ENCODE measurements at places on chromosomes 1 and 21.
A peak's percentile ranks its signal among the peaks of the same experiment; 100 is the strongest.

DNA sequence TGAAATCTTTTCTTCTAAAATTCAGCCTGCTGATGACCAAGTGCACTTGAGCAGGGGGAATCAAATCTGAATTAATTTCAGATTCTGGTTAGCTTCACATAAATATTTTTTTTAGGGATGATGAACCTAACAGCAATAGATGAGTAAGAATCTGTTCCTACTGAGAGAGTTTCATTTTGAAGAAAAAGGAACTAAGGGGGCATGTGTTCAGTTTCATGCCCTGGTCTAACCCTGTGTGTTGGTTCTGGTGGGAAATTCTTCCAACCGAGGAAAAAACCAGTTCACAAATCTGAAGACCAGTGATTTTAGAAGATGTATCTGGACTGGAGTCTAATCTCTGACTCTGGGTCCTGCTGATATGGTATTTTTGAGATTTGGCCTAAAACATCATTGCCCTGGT lies 13.7 kb downstream of the SELL start:
- DNase-seq = no peak
- peak overlapping the region; percentile 4 for H3K4me3 ChIP-seq
- H3K36me3 ChIP-seq = peaks cover 52% of the 10 kb centered on the region
- H3K4me1 ChIP-seq = peaks cover 81% of the 10 kb centered on the region
- H3K27ac ChIP-seq = peak overlapping the region; percentile 86

- no peaks in the 10 kb centered on the region for H3K27me3 ChIP-seq
- H3K27ac ChIP-seq = no peak overlapping the region
- peaks cover 2% of the 10 kb centered on the region for H3K36me3 ChIP-seq
Measured at GRCh38 chr21:37061926-37062592, 10.8 kb downstream of the PIGP start.

- no peak for DNase-seq
- H3K27me3 ChIP-seq = peaks cover 68% of the 10 kb centered on the region
- no peak overlapping the region for H3K27ac ChIP-seq
- H3K4me1 ChIP-seq = peaks cover 26% of the 10 kb centered on the region
Measured at GRCh38 chr1:63316598-63316983, 5.8 kb upstream of the FOXD3 start.

DNA sequence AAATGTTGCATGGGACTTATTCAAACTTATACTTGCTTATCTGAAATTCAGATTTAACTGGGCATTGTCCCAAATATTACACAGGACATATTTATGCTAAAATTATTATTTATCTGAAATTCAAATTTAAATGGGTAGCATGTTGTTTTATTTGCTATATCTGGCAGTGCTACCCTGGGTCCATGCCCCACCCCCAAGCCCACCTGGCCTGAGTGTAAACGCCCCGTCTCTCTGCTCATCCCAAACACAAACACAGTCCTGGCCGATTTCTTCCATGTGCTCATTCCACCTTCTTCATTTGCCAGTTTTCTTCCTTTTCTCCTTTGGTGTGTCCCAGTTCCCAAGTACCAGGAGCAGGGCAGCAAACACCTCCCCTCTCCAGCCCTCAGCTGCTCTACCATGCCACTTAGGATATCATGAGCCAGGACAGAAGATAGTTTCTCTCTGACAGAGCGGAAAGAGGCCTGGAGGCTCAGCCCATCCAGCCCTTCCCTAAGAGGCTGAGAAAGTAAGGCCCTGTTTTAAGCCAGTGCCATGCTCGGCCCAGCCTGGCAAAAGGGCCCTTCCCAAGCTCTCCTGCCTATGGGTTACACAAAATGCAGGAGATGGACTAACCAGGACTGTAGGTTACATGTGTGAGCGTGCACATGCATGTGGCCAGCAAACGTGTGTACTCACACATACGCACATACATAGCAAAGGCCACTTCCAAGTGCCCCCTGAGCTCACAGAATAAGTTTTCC lies 69.5 kb downstream of the UBE2T start:
- no peak overlapping the region for H3K4me3 ChIP-seq
- H3K27ac ChIP-seq = no peak overlapping the region
- H3K4me1 ChIP-seq = peaks cover 4% of the 10 kb centered on the region
- H3K27me3 ChIP-seq = peaks cover 12% of the 10 kb centered on the region
- DNase-seq = no peak

DNA sequence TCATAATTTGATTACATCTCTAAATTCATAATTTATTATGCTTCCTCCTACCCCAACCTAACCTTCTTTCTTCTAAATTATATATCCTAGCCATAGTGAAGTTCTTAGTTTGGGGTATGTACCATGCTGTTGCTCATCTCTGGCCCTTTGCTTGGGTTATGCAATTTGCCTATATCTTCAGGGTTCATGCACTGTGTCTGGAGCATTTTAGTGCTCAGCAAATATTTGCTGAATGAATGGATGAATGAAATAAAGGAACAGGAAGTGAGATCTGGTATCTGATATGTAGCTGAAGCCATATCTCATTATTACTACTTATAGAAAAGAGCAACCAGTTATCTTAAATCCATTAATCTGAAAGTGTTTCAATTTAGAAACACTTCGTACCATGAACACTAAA lies 137.6 kb downstream of the GPATCH2 start:
- no peak overlapping the region for H3K4me3 ChIP-seq
- peaks cover 9% of the 10 kb centered on the region for H3K36me3 ChIP-seq
- H3K27ac ChIP-seq = no peak overlapping the region
- H3K27me3 ChIP-seq = no peaks in the 10 kb centered on the region
- peaks cover 1% of the 10 kb centered on the region for H3K4me1 ChIP-seq
- no peak for DNase-seq

GRCh38 chr1:230915078-230915477 lies 46.8 kb upstream of the C1orf198 start:
- peaks cover 1% of the 10 kb centered on the region for H3K4me1 ChIP-seq
- no peak overlapping the region for H3K4me3 ChIP-seq
- no peaks in the 10 kb centered on the region for H3K27me3 ChIP-seq
- no peak overlapping the region for H3K27ac ChIP-seq
- H3K36me3 ChIP-seq = peaks cover 9% of the 10 kb centered on the region

- no peak overlapping the region for H3K4me3 ChIP-seq
- peaks cover 13% of the 10 kb centered on the region for H3K36me3 ChIP-seq
- H3K27ac ChIP-seq = no peak overlapping the region
- H3K27me3 ChIP-seq = no peaks in the 10 kb centered on the region
Measured at GRCh38 chr1:101203820-101204540, 32.8 kb upstream of the S1PR1 start.

DNA sequence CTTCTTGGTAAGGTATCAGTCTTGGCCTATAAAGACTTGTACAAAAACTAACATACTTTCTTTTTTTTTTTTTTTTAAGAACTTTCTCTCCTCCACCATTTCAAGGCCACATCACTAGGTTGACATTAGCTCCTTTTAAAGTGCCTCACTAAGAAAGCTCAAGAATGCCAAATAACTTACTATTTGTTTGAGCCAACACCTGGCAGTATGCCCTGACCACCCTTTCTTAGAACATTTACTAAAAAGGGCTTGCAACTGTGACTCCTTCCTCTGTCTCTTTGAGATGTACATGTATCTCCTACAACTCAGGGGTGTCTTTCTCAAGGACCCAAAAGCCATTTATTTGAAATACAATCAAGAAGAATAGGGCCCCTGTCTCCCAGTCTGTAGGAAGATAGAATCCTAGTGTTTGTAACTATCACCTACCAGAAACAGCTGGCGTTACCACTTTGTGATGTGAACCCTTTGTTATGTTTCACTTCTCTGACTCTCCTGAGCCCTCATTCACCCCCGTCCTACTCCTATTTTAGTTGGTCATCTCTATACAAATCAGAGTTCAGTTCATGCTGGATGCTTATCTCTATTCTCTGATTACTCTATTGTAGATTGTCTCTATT lies 12.2 kb upstream of the SAMD13 start:
- H3K27ac ChIP-seq = no peak overlapping the region
- H3K4me1 ChIP-seq = no peaks in the 10 kb centered on the region
- H3K4me3 ChIP-seq = no peak overlapping the region
- H3K36me3 ChIP-seq = peaks cover 3% of the 10 kb centered on the region

DNA sequence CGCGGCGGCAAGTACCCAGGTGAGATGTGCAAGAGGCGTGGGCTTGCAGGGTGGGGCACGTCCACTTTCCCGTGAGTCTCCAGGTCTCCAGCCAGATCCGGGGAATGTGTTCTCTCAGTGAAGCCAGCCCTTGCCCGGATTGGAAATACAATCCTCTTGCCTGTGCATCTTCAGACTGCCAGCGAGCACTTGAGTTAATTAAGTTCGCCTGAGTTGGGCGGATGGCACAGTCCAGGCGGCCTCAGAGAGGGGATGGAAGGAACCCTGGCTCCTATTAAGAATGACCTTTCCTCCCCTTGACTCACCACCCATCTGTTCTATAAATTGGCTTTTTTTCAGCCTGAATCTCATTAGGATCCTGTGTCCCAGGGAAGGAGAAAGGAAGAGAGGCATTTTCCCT lies 33.3 kb upstream of the CNTN2 start:
- DNase-seq = no peak
- H3K36me3 ChIP-seq = no peaks in the 10 kb centered on the region
- no peak overlapping the region for H3K4me3 ChIP-seq
- H3K27ac ChIP-seq = no peak overlapping the region
- no peaks in the 10 kb centered on the region for H3K27me3 ChIP-seq

GRCh38 chr1:40245686-40246085 lies 2.1 kb upstream of the TMCO2 start:
- peaks cover 20% of the 10 kb centered on the region for H3K4me1 ChIP-seq
- no peaks in the 10 kb centered on the region for H3K27me3 ChIP-seq
- H3K27ac ChIP-seq = no peak overlapping the region
- H3K4me3 ChIP-seq = no peak overlapping the region

- no peak overlapping the region for H3K4me3 ChIP-seq
- H3K27ac ChIP-seq = no peak overlapping the region
- no peaks in the 10 kb centered on the region for H3K36me3 ChIP-seq
- H3K4me1 ChIP-seq = peaks cover 5% of the 10 kb centered on the region
Measured at GRCh38 chr1:84742653-84743052, 52.4 kb upstream of the SSX2IP start.

- no peaks in the 10 kb centered on the region for H3K36me3 ChIP-seq
- no peaks in the 10 kb centered on the region for H3K4me1 ChIP-seq
- H3K4me3 ChIP-seq = no peak overlapping the region
- DNase-seq = no peak
Measured at GRCh38 chr1:239951511-239952140, 140.1 kb upstream of the FMN2 start.

GRCh38 chr1:100950781-100951180 lies 54.9 kb downstream of the SLC30A7 start:
- peaks cover 31% of the 10 kb centered on the region for H3K4me1 ChIP-seq
- peaks cover 68% of the 10 kb centered on the region for H3K36me3 ChIP-seq
- no peak overlapping the region for H3K4me3 ChIP-seq
- H3K27me3 ChIP-seq = no peaks in the 10 kb centered on the region

GRCh38 chr21:41951876-41952567 lies 1.8 kb downstream of the C2CD2 start:
- no peaks in the 10 kb centered on the region for H3K36me3 ChIP-seq
- no peak overlapping the region for H3K27ac ChIP-seq
- H3K27me3 ChIP-seq = peaks cover 9% of the 10 kb centered on the region
- peaks cover 11% of the 10 kb centered on the region for H3K4me1 ChIP-seq

DNA sequence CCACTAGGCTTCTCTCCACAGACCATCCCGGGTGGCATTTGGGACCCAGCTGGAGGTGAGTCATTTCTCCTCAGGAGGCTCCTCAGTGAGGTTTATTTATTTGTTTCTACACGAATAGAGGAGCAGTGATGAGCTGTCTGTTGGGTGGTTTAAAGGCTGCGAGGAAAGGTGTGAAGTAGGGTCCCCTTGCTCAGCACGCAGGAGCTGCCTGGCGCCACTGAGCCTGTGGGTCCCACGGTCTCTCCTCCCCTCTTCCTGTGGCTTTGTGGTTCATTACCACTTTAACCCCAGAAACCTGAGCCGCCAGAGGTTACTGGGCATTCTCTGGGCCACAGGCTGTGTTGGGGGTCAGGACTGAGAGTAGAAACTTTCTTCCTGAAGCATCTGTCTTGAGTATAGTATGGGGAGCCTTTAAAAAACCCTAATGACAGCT lies 39.9 kb downstream of the IL6R start:
- no peak overlapping the region for H3K4me3 ChIP-seq
- H3K36me3 ChIP-seq = no peaks in the 10 kb centered on the region
- DNase-seq = peak; percentile 41
- H3K27ac ChIP-seq = peak overlapping the region; percentile 30

- no peak overlapping the region for H3K4me3 ChIP-seq
- peaks cover 2% of the 10 kb centered on the region for H3K36me3 ChIP-seq
- H3K4me1 ChIP-seq = no peaks in the 10 kb centered on the region
- H3K27me3 ChIP-seq = no peaks in the 10 kb centered on the region
Measured at GRCh38 chr1:1703796-1704195, 11.2 kb upstream of the SLC35E2B start.

- DNase-seq = no peak
Measured at GRCh38 chr1:208387908-208388811, 144.0 kb upstream of the PLXNA2 start.

DNA sequence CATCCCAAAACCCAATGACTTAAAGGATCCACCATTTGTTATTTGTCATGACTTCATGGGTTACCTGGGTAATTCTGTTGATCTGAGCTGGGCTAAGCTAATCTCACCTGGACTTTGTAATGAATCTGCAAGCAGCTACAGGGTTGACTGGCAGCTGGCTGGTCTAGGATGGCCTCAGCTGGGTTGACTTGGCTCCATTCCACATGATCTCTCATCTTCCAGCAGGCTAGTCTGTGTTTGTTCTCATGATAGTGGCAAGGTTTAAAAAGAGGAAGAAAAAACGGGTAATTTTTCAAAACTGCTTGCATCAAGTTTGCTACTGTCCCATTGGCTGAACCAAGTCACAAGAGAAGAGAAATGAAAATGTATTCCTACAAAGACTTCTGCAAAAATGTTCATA lies 24.8 kb upstream of the ZMYM4 start:
- no peak overlapping the region for H3K4me3 ChIP-seq
- H3K27ac ChIP-seq = no peak overlapping the region
- no peaks in the 10 kb centered on the region for H3K36me3 ChIP-seq
- no peaks in the 10 kb centered on the region for H3K4me1 ChIP-seq
- DNase-seq = no peak
- H3K27me3 ChIP-seq = peaks cover 4% of the 10 kb centered on the region

- H3K27me3 ChIP-seq = peaks cover 16% of the 10 kb centered on the region
- no peak for DNase-seq
- H3K36me3 ChIP-seq = no peaks in the 10 kb centered on the region
- no peak overlapping the region for H3K4me3 ChIP-seq
Measured at GRCh38 chr1:22728751-22729399, 18.2 kb downstream of the EPHB2 start.

GRCh38 chr1:180097326-180097605 lies 57.4 kb upstream of the QSOX1 start:
- no peaks in the 10 kb centered on the region for H3K27me3 ChIP-seq
- no peak for DNase-seq
- H3K4me3 ChIP-seq = no peak overlapping the region
- no peak overlapping the region for H3K27ac ChIP-seq
- H3K36me3 ChIP-seq = peaks cover 55% of the 10 kb centered on the region

DNA sequence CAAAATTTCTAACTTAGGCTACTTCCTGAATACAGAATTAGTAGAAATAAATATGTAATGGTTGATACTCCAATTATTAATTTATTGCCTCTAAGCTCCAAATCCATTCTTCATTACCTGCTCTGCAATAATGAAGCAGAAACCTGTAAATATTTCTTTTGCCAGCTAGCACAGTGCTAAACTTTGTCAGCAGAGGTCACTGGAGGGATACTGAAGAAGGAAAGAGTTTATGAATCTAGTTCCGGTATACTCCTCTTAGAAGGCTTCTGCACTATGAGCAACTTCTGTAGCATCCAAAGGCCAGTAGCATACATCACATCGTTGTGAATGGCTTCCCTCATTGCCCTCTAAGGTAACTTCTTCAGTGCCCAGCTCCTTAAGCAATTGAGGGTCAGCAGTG lies 81.0 kb upstream of the LHX8 start:
- no peaks in the 10 kb centered on the region for H3K36me3 ChIP-seq
- no peak overlapping the region for H3K4me3 ChIP-seq
- no peaks in the 10 kb centered on the region for H3K27me3 ChIP-seq
- H3K27ac ChIP-seq = no peak overlapping the region

GRCh38 chr21:39094847-39095579 lies 88.2 kb downstream of the PSMG1 start:
- no peak overlapping the region for H3K4me3 ChIP-seq
- H3K27me3 ChIP-seq = no peaks in the 10 kb centered on the region
- H3K36me3 ChIP-seq = no peaks in the 10 kb centered on the region
- H3K4me1 ChIP-seq = peaks cover 2% of the 10 kb centered on the region
- no peak for DNase-seq
